ENCODE measurements at places on chromosomes 12 and 14.

DNA sequence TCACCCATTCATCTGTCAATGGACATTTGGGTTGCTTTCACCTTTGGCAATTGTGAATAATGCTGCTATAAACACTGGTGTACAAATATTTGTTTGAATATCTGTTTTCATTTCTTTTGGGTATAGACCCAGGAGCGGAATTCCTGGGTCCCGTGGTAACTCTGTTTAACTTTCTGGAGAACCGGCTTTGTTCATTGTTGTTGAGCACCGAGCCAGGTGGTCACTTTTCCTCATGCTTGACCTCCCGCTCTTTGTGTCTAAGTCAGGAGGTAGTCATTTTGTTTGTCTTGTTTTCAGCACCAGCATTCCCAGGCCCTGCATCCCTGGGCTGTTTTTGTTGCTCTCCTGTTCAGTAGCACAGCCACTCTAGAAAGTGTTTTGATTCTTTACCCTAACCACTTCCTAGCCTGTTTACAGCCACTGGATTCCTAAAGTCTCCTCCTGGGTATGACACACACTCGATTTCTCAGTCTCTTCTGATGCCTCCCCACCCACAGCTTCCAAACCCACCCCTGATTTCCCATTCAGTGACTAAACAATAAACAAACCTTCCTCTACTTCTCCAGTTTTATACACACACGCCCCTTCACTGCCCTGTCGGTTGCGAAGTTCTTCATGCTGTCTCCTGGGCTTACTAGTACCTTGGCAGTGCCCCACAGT, 37.9 kb downstream of the B4GALNT3 start:
- no peak for DNase-seq

- no peak for DNase-seq
Observed at GRCh38 chr12:40903040-40903439, 210.8 kb downstream of the CNTN1 start.

GRCh38 chr12:88298761-88299242, 156.7 kb downstream of the TMTC3 start:
- DNase-seq: no peak

DNA sequence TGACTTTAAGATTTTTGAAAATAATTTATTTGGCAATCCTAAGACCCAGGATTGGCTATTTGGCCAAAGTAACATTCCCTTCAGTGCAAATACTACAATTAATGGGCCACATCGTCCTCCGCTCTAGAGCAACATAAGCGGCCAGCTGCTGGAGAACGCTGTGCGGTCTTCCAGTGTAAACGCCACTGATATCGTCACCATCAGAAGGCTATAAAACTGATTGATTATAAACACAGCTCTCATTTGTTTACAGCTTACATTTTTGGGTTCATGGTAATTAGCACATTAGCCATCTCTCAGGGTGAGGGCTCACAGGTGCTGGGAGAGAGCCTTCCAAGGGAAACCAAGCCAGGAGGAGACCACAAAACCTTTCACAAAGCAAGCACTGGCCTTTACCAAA, 130.1 kb upstream of the BMP4 start:
- no peak for DNase-seq

GRCh38 chr14:88937706-88938105, 113.3 kb downstream of the TTC8 start:
- no peak for DNase-seq

GRCh38 chr12:105840384-105840783, 298.4 kb downstream of the NUAK1 start:
- DNase-seq: no peak

DNA sequence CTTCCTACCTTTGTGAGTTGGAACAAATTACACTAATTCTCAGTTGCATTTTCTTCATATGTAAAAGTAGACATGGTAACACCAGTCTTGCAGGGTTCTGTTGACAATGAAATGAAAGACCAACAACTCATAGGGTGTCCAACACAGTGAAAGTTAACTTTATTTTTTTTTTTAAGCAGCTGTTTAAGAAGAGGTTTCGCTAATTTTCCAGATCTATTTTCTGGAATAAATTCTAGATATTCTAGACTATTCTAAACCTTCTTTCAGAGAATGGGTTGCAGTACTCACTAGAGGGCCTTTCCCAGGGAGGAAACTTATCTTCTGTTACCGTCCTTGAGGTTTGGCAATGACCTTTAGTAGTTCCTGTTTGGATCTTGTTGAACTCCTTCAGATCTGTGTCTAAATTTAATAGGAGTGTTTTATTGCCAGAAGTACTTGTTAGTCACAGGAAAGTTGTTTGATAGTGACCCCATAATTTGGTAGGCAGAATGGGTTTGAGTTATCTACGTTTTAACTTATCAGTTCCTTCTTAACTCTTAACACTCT, 2.8 kb upstream of the ART4 start:
- no peak for DNase-seq

GRCh38 chr12:115044073-115044472, 360.1 kb upstream of the TBX3 start:
- no peak for DNase-seq

DNA sequence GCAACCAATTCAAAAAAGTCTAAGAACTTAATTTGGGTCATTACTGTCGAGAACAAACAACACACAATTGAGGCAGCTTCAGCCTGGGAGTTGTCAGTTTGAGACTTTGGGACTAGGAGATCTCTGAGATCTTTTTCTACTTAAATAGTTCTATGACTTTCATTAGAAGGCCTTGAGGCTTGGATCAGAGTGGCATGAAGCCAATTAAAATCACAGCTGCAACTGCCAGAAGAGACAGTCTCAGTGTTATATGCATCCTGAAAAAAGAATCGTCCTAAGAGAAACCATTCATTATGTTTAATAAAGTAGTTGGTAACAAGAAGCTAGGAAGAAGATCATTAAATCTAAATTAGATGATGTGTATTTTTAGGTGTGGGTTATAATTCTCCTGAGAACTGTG, 170.8 kb upstream of the RASSF8 start:
- DNase-seq: no peak

- DNase-seq: no peak
Observed at GRCh38 chr12:49298160-49298559, 3.2 kb downstream of the PRPH start.

DNA sequence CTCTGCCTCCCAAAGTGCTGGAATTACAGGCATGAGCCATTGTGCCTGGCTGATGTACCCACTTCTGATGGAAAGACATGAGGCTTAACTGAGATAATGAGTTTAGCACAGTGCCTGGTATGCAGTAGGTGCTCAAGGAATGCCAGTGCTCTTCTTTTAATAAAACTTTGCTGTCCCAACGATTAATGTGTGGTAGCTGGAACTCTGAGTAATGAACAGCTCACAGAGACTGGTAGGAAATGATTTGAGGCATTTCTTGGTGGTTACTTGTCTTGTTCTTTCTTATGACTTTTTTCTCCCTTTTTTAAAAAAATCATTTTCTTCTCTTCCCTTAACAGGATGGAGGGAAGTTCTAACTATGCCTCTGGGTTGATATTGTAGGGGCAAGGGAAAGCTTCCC, 235.7 kb upstream of the PWP1 start:
- no peak for DNase-seq

GRCh38 chr14:98176892-98177291, 1095.1 kb downstream of the BCL11B start:
- DNase-seq: no peak

GRCh38 chr12:52873832-52874572, 25.2 kb upstream of the KRT78 start:
- peak; percentile 84 for DNase-seq

DNA sequence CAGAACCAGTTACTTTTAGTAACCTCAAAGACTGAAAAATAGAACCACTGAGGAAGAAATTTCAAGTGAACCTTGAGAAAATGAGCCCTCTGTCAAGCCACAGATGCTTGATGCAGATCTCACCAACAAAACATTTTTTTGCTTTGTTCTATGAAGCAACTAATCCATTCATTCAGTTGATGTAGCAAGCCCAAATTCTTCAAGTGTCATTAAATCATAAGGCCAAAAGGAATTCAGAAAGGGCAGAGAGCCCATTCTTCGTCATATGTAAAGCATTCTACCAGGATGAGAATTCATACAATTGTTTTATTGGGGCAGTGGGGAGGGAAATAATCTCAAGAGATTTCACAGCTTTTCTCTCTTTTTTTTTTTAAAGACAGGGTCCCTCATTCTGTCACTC, 218.0 kb upstream of the RGS6 start:
- no peak for DNase-seq

DNA sequence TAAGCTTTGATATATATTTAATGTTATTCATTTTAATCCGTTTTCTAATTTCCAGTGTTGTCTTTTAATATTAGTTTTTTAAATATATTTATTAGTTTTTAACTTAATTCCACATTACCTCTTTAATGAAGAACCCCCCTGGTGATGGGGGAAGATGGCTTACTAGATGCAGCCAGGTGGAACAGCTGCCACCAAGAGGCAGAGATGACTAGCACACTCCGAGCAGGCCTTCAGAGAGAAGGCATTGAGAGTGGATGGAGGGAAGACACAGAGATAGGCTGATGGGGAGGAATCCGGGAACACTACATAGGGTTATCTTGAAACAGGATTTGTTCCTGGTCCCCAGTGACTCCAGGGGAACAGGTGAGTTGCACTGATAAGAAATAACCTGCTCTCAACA, 771.6 kb downstream of the LRFN5 start:
- DNase-seq: no peak

GRCh38 chr12:132806857-132807256, 21.8 kb downstream of the GOLGA3 start:
- DNase-seq: no peak

- DNase-seq: no peak
Observed at GRCh38 chr12:97006585-97006984, 99.5 kb downstream of the NEDD1 start.

DNA sequence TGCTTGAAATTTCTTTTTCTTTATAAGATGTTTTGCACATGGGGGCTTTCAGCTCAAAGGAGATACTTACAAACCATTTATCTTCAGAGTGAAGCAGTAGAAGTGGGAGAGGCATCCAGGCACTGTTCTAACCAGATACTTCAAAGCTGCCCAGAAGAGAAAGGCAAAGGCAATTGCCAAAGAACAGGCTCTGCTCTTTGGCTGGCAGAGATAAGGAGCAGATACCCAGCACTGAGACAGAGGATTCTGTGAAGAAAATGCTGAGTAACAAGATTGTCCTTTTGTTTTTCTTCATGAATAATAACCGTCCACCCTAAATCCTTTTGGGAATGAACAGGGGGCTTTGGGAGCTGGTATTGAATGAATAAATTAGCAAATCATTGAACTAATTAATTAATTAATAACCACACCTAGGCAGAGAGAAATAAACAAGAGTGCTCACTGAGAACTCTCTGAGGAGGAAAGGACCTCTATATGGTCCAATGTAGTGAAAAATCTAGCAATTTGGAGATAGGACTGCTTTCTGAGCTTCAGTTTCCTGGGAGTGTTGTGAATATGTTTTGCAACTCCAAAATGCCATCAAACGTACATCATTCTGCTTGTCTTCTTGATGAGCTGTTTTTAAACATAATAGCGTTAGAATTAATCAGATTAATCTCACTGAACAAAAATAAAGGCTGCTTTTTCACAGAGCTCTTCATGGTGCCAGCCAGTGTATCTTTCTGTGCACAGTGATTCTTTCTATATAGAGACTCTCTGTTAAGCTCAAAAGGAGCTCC, 192.8 kb upstream of the AMIGO2 start:
- DNase-seq: no peak

DNA sequence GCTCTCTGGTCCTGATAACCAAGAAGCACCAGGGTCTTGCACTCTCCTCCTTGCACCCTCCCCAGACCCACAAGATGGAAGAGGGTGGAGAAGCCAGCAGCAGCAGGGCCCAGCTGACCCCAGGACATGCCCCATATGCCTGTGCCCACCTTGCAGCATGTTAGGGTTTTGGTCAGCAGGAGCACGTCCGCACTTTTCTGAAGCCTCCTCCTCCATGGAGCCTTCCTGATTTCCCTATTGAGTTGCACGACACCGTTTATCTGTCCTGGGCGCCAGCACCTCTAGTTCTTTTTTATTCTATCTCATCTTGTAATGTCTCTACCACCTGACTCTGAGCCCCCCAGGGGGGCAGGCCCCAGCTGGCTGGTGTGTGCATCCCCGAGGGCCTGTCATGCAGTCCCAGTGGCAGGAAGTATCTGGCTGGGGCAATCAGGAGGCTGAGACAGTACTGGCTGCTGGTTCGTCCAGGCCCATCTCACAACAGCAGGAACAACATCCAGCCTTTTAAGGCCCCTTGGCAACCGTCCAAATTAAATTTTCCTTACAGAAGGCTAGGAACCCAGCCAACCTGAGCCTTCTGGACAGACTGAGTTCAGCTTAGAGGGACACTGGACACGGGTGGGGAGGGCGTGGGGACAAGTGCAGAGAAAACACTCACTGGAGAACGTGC, 39.6 kb downstream of the CCDC85C start:
- no peak for DNase-seq

- DNase-seq: no peak
Observed at GRCh38 chr14:93926245-93926872, 785 bp upstream of the FAM181A start.

DNA sequence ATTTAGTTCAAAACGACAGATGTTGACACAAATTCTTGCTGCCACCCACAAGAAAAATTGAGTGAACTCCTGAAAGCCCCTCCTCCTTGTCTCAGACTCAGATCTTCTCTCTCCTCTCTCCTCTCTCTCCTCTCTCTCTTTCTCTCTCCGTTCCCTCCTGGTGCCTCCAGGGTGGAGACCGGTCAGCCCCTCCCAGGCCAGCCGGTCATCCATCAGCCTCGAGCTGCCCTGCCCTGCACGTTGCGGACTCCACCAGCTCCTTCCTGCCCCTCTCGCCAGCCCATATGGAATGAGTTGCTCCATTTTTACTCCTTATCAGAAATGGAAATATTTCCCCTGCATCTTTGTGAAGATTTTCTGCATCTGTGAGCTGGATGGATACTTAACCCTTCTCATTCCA, 103.8 kb downstream of the TBX5 start:
- DNase-seq: no peak

- DNase-seq: no peak
Observed at GRCh38 chr12:24198936-24199671, 249.6 kb upstream of the SOX5 start.

- DNase-seq: no peak
Observed at GRCh38 chr12:99567072-99567471, 80.5 kb upstream of the GARIN6 start.

DNA sequence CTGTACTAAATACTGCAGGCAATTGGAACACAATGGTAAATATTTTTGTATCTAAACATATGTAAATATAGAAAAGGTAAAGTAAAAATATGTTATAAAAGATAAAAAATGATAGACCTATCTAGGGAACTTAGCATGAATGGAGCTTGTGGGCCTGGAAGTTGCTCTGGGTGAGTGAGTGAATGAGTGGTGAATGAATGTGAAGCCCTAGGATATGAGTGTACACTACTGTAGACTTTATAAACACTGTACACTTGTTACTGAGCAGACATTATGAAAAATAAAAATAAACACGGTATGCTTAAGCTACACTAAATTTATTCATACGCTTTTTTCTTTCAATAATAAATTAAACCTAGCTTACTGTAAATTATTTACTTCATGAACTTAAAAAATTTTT, 7.8 kb downstream of the FNTB start:
- no peak for DNase-seq

GRCh38 chr12:33156042-33156441, 259.5 kb upstream of the PKP2 start:
- no peak for DNase-seq

DNA sequence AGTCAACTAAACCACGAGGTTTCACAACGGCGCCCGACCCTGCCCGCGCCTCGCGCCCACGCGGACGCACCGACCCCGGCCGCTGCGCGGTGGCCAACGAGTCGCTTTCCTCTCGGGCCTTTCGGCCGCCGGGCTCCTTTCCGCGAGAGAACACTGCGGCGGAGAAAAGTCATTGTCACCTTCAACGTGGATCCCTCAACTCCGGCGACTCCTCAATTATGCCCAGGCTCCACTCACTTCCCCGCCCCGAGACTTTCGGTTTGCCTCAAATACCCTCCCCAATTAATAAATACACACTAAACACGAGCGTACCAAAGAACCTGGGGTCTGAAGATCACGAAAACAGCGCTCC, 450 bp downstream of the SINHCAF start:
- peak; percentile 26 for DNase-seq

Data from omental fat pad (tissue), 4 donors.